ENCODE measurements at places on chromosomes 6 and 20. TPM values are rescaled to one million over a fixed set of nuclear protein-coding genes. Genes with fewer than 3 reads are reported as not detected.

The GRM1 gene
- total RNA-seq: 0.13 TPM

GRCh38 chr6:110322874-110323242 lies 35.3 kb downstream of the METTL24 start:
- H3K4me3 ChIP-seq: no peak overlapping the region
- no peaks in the 10 kb centered on the region for H3K4me1 ChIP-seq
- H3K27ac ChIP-seq: no peak overlapping the region
- DNase-seq: no peak
- H3K36me3 ChIP-seq: no peaks in the 10 kb centered on the region

GRCh38 chr6:68779366-68779765 lies 144.3 kb downstream of the ADGRB3 start:
- no peak overlapping the region for H3K4me3 ChIP-seq
- no peaks in the 10 kb centered on the region for H3K4me1 ChIP-seq
- no peak overlapping the region for H3K27ac ChIP-seq
- H3K27me3 ChIP-seq: no peaks in the 10 kb centered on the region
- no peaks in the 10 kb centered on the region for H3K36me3 ChIP-seq

DNA sequence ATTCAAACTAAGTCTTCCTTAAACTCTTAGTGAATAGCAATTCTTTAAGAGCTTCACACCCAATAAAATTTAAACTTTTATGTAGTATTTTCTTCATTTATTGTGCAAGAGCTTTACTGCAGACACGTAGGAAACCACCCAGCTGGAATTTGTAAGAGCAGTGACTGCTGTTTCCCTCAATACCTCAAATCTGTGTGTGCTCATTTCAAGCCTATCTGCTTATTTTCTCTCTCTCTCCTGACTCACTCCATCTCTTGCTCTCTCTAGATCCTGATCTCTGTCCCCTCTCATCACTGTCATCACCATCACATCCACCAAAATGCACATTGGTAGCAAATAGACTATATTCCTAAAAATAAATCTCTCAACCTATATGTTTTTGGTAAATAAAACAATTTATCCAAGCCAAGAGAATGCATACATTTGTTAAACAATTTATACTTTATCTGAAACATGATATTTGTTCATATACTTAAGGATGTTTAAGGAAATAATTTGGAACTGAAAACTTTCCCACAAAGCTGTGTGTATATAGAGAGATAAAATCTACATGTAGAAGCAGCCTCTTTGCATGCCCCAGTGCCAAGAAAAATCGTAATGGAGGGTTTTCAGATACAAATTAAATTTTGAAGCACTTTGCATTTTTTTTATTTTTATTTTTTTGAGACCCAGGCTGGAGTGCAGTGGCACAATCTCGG lies 273.0 kb downstream of the TFAP2A start:
- peaks cover 1% of the 10 kb centered on the region for H3K27me3 ChIP-seq
- no peak for DNase-seq
- no peak overlapping the region for H3K4me3 ChIP-seq
- no peaks in the 10 kb centered on the region for H3K4me1 ChIP-seq
- no peaks in the 10 kb centered on the region for H3K36me3 ChIP-seq
- H3K27ac ChIP-seq: no peak overlapping the region

GRCh38 chr6:4637691-4638433 lies 138.3 kb upstream of the CDYL start:
- no peaks in the 10 kb centered on the region for H3K27me3 ChIP-seq
- no peaks in the 10 kb centered on the region for H3K36me3 ChIP-seq
- no peak overlapping the region for H3K27ac ChIP-seq
- DNase-seq: no peak

DNA sequence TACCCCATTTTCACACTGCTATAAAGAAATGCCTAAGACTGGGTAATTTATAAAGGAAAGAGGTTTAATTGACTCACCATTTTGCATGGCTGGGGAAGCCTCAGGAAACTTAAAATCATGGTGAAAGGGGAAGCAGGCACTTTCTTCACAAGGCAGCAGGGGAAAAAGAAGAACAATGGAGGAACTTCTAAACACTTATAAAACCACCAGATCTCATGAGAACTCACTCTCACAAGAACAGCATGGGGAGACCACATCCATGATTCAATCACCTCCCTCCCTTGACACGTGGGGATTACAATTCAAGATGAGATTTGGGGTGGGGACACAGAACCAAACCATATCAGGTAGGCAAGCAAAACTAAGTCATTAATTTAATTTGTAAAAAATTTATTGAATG lies 343.2 kb downstream of the FRK start:
- H3K27ac ChIP-seq: no peak overlapping the region
- no peak overlapping the region for H3K4me3 ChIP-seq
- H3K27me3 ChIP-seq: no peaks in the 10 kb centered on the region

DNA sequence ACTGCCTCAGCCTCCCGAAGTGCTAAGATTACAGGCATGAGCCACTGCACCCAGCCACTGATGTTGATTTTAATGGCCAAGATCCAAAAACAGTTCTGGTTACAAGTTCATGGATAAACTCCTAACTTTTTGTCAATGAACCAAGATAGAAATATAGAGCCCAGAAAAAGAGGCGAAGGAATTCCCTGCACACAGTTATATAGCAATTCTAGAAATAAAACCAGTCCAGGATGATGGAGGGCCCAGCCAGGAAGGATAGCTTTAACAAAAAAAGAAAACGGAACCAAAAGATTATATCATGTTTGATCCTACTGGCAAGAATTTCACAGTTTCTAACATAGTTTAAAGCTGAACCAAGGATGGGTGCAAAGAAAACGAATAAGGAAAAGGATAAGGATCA lies 10.9 kb downstream of the EPB41L2 start:
- DNase-seq: no peak
- no peak overlapping the region for H3K27ac ChIP-seq
- H3K27me3 ChIP-seq: no peaks in the 10 kb centered on the region
- no peaks in the 10 kb centered on the region for H3K4me1 ChIP-seq
- H3K4me3 ChIP-seq: no peak overlapping the region
- H3K36me3 ChIP-seq: no peaks in the 10 kb centered on the region

Data from aorta (tissue), 5 donors.